ENCODE measurements at places on chromosomes 2 and 18.

- no peak for DNase-seq
These were observed 164.4 kb upstream of the SKOR2 start for GRCh38 chr18:47415881-47416280.

- DNase-seq, result no peak
These were observed 12.9 kb downstream of the ARPC2 start for GRCh38 chr2:218229851-218230250.

GRCh38 chr18:22988208-22988607 is 55.1 kb downstream of the RBBP8 start:
- no peak for DNase-seq

- DNase-seq, result no peak
These were observed 53.1 kb downstream of the MYO1B start for GRCh38 chr2:191298306-191298705.

GRCh38 chr18:49931179-49931578 is 117.8 kb upstream of the ACAA2 start:
- no peak for DNase-seq

DNA sequence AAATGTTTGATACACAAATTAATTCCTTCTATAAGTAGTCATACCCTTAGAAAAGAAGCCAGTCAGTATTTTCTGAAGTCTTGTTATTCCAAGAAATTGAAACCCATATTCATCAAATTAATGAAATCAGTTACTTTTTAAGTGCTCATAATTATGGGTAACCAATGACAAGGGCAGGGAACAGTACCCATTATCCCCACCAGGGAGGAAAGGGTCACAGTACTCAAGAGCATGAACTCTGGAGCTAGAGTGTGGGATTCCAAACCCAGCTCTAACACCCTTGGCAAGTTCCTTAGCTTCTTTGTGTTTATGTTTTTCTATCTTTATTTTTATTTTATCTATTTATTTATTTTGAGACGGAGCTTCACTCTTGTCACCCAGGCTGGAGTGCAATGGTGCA is 68.4 kb downstream of the CCDC148 start:
- no peak for DNase-seq

- DNase-seq, result no peak
These were observed 4.7 kb downstream of the AGAP1 start for GRCh38 chr2:235498541-235498940.

DNA sequence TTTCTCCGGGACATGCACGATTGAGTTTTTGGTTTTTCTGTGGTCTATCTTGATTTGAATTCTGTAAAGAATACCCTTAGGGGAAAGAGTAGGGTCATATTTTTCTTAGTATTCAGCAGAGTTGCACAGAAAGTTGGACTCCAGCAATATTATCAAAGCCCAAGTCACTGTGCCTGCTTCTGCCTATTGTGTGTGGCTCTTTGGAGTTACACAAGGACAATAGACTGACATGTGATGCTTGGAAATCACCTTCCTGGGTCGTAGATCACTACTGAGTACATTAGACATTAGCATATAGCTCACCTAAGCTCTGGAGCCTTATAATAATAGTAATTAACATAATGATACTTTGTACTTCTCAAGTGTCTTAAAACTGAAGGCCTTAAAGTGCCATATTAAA is 238.8 kb upstream of the FOSL2 start:
- DNase-seq, result no peak

- no peak for DNase-seq
These were observed 40.4 kb downstream of the SERTAD2 start for GRCh38 chr2:64613276-64613675.

DNA sequence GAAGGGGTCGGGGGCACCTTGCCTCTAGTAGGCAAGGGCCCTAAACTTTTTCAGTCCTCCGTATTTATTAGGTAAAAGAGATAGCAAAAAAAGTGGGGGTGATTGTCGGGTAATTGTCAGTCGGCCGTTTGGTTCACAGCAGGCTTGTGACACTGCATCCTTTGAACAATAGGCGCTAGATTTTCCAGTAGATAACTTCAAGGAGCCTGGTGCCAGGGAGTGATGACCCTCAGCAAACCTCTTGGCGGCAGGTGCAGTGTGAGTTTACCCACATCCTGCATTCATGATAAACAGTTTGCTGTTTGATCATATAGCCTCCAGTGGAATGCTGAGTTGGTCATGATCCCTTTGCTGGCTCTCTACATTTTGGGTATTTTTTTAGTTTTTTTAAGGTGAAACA is 22.9 kb downstream of the SERPINB8 start:
- DNase-seq, result no peak

DNA sequence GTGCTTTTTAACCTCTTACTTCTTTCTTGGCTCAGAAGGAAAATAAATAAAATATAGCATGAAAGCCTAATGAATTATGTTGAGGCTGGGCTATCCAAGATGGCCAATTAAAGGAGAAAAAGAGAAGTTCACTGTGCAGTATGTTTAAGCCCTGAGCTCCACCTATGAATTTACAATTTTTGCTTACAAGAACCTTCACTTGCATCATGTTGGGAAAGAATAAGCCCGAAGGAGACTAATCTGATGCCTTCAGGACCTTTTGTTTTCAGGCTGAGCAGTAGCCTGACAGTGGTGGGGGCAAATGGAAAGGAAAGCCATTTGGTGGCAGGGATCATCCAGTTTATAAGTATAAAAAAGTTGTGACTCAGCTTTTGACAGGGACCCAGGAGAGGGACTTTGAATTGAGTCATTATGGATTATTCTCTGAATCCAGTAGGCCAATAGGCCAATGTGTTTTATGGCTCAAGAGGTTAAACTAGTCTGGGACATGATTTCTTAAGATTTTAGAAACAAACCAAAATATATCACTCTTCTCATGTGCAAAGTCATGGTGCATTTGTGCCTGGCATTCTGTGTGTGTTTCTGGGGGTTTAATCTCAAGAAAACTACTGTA is 56.9 kb downstream of the E2F6 start:
- no peak for DNase-seq
